Endothelial cell (in vitro differentiated cells): ENCODE measurements at places on chromosomes 4 and X.

GRCh38 chrX:154419688-154420401 lies 8.5 kb downstream of the TAFAZZIN start:
- no peak for DNase-seq

DNA sequence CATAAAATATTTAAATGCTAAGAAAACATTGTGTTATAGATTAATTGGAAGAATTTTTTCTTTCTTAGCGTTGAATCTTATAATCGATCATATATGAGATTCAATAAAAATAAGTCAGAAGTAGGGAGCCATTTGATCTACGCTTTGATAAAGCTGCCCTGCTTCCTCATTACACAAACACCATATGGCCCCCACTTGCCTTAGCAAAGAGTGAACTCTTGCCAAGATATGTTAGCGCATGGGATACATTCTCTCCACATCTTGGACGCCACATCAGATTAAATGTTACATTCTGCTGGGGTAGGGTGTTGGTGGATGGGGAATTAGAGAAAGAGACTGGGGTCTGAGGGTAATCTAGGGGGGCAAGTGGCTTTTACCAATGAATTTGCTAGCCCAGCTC lies 207.7 kb upstream of the MID1 start:
- DNase-seq: no peak

- DNase-seq: no peak
These were observed 324.1 kb upstream of the PPARGC1A start for GRCh38 chr4:24213961-24214360.

- DNase-seq: peak; percentile 19
These were observed 185.7 kb downstream of the UNC5C start for GRCh38 chr4:95362906-95363558.

GRCh38 chr4:92304606-92305005 lies 840 bp downstream of the GRID2 start:
- peak; percentile 26 for DNase-seq

GRCh38 chr4:6799091-6799490 lies 16.6 kb downstream of the KIAA0232 start:
- DNase-seq: no peak

DNA sequence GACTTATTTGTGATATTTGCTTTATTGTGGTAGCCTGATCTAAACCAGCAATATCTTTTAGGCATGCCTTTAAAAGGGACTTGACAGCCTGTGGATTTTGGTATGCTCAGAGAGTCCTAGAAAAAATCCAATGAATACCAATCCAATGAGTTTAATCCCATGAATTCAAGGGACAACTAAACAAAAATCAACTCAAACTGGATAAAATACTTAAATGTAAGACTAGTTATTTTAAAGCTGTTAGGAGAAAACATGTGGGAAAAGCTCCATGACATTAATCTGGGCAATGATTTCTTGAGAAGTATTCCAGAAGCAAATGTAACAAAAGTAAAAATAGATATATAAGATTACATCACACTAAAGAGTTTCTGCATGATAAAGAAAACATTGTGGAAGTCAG lies 711.5 kb upstream of the PITX2 start:
- no peak for DNase-seq

DNA sequence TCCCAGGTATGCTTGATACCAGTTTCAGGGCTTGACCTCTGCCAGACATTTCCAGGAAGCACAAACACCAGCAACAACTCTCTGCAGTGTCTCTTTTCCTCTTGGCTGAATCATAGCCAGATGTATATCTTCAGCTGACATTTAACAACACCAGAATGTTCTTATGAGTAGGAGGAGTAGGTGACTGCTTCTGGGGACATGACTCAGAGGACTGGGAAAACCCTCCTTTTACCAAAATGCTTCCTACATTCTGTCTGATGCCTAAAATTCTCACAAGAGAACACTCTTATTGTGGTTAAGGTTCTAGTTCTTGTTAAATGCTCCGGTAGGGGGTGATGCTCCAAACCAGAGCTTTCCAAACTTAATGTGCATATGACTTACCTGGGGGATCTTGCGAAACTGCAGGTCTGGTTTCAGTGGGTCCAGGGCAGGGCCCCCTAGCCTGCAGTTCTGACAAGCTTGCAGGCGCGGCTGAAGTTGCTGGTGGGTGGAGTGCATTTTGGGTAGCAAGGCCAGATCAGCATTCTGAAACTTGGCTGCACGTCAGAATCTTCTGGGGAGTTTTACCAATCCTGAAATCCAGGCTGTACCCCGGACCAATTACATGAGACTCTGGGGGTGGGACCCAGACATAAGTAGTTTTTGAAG lies 329.3 kb upstream of the RPS6KA3 start:
- no peak for DNase-seq

DNA sequence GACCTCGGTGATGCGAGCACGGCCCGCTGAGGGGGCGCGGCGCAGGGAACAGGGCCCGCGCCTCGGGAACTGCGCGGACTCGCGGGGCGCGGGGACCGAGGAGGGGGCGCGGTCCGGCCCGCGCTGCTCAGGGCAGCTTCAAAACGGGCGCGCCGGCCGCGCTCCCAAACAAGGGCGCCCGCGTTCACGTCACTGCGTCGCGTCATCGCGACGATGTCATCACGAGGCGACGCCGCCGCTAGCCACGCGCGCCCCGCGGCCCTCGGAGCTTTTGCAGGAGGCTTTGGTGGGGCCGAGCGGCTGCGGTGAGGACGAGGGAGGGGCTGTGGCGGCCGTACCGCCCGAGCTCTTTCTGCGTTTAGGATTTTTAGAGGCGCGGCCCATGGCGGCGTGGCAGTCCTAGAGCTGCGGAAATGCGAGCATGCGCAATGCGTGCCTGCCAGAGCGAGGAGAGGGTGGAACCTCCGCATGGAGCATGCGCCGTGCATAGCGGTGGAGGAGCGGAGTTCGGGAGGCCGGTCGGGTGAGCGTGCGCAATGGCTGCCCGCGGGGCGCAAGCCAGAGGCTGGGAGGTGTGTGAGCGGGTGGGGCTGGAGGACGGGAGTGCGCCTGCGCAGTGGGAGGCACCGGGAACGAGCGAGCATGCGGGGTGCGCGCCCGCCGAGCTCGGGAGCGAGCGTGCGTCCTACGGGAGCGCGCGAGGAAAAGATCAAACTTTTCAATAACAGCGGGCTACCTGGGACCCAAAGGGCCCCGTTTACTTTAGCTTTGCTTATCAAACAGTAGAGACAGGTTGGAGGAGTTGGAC lies at the start of gene PPP2R3B:
Gene PPP2R3B (minus strand): TSS at position 140 of the 808 bp plus-strand sequence. CDS start 216 bp downstream, outside the sequence.
- peak; percentile 97 for DNase-seq

- DNase-seq: peak; percentile 17
These were observed 60.2 kb upstream of the CLDN34 start for GRCh38 chrX:9906919-9907318.

DNA sequence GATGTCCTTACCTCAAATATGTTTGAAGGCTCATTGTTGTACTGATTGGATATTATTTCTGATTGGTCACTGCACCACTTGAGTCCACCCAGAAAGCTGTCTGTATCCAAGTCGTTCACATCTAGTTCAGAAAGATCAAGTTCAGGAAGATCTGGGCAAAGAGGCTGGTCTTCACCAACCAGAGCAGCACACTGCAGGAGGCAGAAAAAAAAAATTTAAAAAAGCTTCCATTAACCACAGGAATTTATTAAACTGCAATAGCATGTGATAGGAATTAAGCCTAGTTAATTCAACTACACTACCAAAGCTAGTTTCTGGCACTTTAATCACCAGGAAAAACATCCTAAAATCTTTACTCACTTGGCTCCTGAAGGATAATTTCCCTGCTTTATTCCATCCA lies 5.1 kb downstream of the PPARGC1A start:
- no peak for DNase-seq

- DNase-seq: no peak
These were observed 19.0 kb downstream of the CXCL8 start for GRCh38 chr4:73759357-73759756.

DNA sequence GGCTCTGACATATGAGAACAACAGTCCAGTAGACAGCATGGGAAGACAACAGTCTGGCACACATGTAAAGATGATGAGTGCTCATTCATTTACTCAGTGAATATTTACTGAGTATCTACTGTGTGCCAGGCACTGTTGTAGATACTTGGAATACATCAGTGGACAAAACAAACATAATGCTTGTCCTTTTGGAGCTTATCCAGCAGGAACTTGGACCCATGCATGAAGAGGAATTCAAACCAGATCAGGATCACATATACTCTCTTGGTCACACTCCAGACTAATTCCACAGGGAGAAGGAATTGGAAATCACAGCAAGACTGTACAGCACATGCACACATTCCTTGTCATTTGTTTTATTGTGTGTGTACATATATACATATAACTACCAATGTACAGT lies 217.6 kb upstream of the TTC29 start:
- DNase-seq: no peak

GRCh38 chr4:40721730-40722171 lies 28.0 kb upstream of the NSUN7 start:
- no peak for DNase-seq

DNA sequence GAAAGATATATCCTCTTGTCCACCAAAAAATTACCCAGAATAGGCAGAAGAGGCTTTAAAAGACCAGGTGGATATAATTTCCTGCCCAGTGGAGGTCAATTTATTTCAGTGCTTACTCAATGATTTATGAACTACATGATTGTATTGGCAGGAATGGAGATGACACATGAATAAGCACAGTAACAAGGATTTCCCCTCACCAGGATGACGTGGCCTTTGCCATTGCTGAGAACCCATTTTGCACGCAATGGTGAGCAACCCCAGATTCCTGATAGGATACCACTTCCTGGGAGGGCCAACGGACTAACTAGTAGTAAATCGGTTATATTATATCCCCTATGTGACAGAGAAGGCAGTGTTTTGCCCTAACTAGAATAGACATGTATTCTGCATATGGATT lies 11.6 kb upstream of the TTC29 start:
- no peak for DNase-seq

- no peak for DNase-seq
These were observed 35.7 kb upstream of the FAM241A start for GRCh38 chr4:112109360-112110058.

GRCh38 chr4:131430302-131430701 lies 1718.8 kb upstream of the PCDH10 start:
- DNase-seq: no peak

GRCh38 chr4:128162434-128162833 lies 101.3 kb downstream of the LARP1B start:
- DNase-seq: no peak

GRCh38 chr4:41614519-41614918 lies 76.6 kb downstream of the LIMCH1 start:
- no peak for DNase-seq

GRCh38 chrX:16462912-16463311 lies 187.0 kb upstream of the S100G start:
- no peak for DNase-seq

DNA sequence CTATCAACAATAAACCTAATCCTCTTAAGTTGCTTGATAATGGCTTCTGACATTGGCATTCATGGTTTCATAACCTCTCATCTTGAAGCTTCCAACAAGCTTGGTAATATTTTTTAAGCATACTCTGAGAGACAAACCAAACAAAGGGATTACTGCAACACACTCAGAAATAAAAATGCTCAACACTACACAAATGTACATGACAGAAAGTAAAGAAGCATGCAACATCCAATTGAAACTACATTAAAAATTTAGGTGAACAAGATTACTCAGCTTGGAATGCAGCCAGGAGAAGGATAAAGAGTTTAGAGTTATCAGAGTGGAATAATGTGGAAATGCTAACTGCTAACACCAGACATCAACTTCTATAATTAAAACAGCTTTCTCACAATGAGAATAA lies 1136.6 kb upstream of the PABPC4L start:
- DNase-seq: no peak

DNA sequence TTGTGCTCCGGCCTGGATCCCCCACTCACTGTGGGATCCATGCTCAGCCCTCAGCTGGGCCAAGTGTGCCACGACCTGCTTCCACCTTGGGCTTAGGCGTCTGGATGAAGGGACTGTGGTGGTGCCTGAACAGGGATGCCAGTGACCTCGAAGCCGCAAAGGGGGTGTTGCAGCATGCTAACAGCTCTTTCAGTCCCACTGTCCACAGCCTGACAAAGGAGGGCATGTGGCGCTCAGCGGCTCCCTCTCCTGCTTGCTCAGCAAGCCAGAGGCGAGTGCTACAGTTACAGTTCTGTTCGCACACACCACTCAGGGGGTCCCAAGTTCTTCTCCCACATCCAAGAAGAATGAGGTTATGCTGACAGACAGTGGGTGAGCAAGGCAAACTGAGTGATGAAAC lies 5.2 kb upstream of the IGBP1 start:
- no peak for DNase-seq

DNA sequence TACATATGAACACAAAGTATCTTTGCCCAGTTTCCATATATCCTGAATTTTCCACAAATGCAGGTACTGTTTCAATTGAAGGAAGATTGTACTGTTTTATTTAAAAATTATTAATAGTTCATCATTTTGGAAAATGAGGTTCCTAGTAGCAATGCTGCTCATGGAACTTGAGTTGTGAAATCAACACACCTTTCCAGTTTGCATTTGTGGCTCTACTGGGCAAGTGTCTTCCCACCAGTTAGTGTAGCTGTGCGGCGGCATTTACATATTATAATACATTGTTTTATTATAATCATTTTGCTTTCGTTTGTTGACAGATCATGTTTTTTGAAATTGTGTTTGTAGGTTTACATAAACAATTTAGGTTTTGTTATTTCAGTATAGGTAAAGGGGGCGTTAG lies 2.0 kb upstream of the DDX3X start:
- DNase-seq: no peak

GRCh38 chrX:105752338-105752956 lies 69.9 kb upstream of the NRK start:
- no peak for DNase-seq

DNA sequence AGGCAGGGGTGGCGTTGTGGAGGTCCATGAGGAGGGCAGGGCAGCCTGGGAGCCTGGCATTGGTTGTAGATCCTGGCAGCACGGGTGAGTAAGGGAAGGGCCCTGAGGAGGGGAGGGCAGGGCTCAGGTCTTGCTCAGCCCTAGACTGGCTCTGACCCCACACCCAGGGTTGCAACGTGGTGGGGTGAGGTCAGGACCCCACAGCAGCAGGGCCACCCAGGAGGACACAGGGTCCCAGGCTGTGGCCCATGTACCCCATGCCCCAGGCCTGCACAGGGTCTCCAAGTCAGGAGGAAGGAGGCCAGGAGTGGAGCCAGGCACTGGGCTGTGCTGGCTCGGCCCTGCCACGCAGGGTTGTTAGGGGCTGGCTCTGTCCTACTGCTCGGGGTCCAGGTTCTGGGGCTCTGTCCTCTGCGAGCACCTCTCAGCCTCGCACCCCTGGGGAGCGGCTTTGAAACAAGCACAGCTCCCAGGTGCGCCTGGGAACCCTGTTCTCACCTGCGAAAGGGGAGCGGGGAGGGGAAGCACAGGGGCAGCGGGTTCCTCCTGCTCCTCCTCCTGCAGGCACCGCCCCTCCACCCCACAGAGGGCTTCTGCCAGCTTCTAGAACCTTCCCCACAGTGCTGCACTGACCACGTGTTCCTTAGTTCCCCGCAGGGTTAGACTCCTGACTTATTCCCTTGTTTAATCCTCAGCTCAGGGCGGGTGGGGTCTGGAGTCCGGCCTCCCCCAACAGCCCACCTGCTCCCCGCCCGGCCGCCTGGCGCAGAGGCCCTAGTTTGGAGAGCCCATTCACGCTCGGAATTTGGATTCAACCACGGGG lies 20.4 kb downstream of the MSANTD1 start:
- DNase-seq: no peak
